ENCODE measurements at places on chromosomes 7 and 10.
A peak's percentile ranks its signal among the peaks of the same experiment; 100 is the strongest.

DNA sequence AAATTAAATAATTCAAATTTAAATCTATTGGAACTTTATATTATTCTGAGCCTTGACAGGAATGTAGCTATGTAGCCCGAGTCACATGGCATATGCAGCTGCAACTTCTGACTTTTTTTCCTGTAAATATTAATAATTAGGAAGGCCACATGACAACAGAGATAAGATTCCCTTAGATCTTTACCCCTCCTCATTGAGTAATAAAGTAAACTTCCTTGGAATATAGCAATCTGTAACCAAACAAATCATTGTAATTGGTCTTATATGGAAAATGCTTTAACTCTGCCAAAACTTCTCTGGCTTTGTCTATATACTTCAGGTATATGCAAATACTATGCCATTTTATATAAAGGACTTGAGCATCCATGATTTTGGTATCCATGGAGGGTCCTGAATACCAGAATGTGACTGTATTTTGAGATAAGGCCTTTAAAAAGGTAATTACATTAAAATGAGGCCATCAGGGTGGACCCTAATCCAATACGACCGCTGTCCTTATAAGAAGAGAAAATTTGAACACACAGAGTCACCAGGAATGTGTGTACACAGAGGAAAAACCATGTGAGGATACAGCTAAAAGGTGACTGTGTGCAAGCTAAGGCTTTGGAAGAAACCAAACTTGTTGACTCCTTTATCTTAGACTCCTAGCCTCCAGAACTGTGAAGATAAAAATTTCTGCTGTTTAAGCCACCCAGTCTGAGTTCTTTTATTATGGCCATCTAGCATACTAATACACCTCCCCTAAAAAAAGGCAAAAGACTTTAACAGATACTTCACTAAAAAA, 222.0 kb downstream of the CTNNA3 start:
- DNase-seq: no peak

DNA sequence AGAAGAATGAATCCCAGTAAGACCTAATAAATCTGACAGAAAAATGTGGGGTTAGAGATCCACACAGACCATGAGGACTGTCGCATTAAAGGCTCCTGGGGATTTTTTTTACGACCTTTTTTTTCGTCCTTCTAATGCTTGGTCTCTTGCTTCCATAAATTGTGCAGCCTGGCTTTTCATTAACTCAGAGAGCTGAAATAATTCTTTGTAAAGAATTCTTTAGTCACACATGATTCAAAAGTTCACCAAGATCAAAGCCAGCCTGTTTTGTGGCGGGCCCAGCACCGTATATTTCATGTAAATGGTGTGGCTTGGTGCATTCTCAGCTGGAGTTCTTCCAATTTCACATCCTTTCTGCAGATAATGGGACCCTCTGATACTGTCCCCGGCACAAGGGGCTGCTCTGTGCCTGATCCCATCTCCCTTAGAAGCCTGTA, 206.6 kb upstream of the BMPER start:
- DNase-seq: no peak

DNA sequence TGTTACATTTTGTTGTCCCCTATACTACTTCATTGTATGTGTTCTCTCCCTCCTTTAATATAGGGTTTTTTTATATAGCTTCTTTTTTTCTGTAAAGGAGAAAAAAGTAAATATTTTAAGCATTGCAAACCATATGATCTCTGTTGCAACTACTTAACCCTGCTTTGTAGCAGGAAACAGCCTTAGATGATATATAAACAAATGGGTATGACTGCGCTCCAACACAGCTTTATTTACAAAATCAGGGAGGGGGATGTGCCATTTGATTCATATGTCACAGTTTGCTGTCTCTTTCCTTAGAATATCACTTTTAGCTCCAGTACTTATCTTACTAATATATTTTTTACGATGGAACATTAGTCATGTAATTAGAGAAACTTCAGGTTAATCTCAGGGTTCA, 155.2 kb upstream of the GNAI1 start:
- DNase-seq: no peak

DNA sequence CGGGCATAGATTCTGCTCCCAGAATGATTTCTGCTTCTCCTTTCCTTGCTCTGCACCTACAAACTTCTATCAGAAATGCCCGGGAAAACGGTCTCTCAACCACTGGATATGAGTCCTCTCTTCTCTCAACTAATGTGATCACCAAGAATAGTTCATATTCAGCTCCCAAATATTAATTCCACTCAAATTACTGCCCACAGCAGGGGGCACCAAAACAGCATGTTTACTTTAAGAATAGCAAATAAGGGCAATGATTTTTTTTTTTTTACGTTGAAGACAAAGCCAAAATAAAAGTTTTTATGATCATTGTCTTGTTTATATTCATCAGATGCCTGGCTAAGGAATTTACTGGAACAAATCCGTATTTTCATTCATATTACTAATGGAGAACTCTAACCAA, 94.9 kb upstream of the PRSS1 start:
- no peak for DNase-seq

- peak; percentile 13 for DNase-seq
Observed at GRCh38 chr7:151877911-151878835, 1.3 kb upstream of the PRKAG2 start.

DNA sequence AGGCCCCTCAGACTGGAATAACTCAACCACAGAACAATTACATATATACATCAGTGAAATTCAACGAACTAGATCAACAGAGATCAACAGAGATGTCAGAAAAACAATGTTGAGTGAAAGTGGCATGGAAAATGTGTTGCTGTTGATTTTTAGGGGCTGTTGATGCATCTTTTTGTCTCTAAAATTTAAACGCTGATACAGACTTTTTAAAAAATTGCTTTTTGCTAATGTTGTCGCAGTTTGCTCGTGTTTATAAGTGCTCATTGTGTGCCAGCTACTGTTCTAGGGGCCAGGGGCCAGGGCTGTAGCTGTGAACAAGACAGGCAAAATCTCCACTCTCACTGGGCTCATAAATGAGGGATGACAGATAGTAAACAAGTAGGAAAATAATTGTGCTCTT, 18.3 kb downstream of the TMEM248 start:
- DNase-seq: no peak

DNA sequence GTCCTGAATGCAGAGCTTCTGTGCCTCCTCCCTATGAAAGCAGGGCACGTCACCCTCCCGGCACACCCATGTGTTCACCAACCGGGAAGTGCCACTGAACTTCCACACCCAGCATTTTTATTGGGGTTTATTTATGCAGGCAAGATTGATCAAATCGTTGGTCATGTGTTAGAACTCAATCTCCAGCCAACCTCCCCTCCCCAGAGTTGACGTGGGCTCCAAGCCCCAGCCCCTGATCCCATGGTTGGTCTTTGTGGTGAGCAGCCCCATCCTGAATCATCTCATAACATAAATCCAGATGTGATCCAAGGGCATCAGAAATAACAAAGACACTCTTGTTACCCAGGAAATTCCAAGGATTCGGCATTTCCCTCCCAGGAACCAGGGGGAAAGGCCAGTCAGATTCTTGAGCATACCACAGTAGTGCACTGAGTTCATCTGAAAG, 151.2 kb downstream of the TPST1 start:
- no peak for DNase-seq

GRCh38 chr10:64394744-64395143, 873.5 kb downstream of the REEP3 start:
- no peak for DNase-seq

- no peak for DNase-seq
Observed at GRCh38 chr10:75334720-75335119, 66.8 kb downstream of the ZNF503 start.

DNA sequence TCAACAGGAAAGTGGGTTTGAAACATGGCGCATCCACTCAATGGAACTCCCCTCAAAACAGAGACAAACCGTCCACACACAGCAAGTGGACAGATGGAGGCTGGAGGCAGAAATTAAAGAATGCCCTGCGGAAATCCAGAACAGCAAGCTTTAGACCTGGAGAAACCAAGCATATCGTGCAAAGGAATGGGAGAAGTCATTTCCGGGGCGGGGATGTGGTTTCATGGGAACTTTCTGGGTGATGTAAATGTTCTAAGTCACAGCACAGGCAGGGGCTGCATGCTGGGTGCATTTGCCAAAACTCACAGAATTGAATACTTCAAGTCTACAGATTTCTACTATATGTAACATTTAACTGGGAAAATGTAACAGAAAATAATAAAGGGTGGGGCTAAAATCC, 213.0 kb downstream of the PTPRN2 start:
- no peak for DNase-seq

- DNase-seq: no peak
Observed at GRCh38 chr7:44167920-44168319, 21.3 kb downstream of the GCK start.

DNA sequence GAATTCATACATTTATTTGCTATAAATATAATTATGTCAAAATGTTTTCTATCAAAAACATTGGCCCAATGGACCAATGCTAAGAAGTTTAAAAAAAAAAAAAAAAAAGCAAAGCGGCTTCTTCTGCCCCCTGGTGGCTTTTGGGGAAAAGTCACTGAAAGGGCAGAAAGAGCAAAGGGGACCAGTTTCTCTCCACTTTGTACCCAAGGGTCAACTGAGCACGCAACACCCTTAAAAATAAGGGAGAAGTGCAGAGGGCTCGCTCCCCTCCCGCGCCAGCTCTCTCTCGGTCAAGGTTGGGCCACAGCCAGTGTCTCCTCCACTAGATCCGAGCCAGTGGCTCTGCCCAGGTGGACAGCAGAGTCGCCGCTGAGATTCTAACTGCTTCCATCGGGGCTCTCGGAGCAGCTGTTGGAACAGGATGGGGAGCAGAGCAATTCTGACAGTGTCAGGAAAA, 136.4 kb upstream of the FGFR2 start:
- DNase-seq: no peak

GRCh38 chr10:132310701-132311337, 3.1 kb upstream of the STK32C start:
- no peak for DNase-seq

GRCh38 chr7:112635742-112636141, 154.5 kb downstream of the TMEM168 start:
- DNase-seq: no peak

- DNase-seq: no peak
Observed at GRCh38 chr10:100158044-100158805, 27.6 kb downstream of the ERLIN1 start.

DNA sequence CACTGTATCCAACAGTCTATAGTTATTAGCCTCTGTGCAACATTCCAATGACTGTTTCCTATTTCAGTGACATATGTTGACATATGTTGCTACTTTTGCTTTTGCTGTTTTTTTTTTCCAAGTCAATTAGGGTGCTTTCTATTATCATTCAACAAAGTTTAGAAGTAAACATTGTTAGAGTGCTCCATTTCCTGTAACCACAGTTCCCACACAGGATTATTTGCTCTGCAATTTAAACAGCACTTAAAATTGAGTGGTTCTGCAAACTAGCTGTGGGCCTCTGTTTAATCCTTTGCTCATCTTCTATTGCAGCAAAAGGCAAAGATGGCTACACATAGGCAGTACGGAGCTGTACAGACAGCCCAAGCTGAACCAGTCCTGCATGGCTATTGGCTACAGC, 46.5 kb upstream of the PTN start:
- DNase-seq: no peak

- no peak for DNase-seq
Observed at GRCh38 chr10:1142596-1142995, 86.4 kb downstream of the WDR37 start.

DNA sequence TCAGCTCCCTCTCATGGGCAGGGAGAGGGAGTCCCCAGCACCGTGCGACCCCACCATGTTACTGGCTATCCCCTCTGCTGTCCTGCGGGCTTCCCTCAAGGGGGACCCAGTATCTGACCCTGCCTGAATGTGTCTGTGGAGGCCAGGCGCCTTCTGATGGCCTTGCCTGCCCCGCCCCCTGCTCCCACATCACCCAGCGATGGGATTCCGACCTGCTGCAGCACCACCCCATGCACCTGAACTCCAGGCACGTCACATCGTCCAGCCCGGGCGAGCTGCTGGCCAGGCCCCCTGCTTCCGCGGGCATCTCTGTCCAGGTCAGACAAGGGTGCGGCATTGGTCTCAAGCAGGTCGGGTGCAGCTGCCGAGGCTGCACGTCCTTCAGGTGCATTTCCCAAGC, 19.0 kb downstream of the LRRC27 start:
- no peak for DNase-seq

DNA sequence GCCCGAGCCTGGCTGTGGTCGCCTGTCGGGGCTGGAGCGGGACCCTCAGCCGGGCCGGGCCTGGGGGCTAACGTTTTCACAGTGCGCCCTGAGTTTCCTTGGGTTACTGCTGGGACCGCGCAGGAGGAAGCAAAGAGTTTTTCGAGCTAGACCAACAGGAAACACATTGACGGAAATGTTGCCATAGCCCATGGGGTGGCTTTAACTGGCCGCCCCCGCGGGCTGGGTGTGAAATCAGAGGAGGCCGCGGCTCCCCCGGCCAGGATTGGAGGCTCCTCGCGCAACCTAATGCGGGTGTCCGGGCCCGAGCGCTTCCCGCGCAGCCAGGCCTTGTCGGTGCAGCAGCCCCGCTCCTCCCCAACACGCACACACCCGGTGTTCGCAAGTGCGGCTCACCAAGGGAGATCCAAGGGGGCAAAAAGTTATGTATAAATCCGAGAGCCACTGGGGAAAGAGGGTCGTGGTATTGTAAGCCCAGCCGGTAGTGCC, 1.9 kb downstream of the HHEX start:
- DNase-seq: no peak

GRCh38 chr10:62639144-62639543, 165.4 kb upstream of the ADO start:
- DNase-seq: no peak

GRCh38 chr10:17673471-17674061, 29.6 kb downstream of the STAM start:
- DNase-seq: no peak

DNA sequence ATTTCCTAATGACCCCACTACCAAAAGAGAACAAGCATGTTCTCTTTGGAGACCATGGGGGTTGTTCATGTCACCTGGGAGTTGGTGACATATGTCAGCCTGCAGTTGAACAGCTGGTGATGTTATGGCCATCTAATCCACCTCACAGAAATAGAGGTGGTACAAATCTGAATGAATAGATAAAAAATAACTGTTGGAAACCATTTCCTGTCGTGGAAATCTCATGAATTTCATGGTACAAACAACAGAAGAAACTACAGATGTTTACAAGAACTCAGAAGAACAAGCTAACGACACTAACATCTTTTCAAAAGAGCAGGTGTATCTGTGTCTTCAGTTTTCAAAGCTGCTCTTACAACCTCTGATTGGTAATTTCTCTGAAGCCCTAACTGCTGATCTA, 81.3 kb downstream of the RAPGEF5 start:
- no peak for DNase-seq

DNA sequence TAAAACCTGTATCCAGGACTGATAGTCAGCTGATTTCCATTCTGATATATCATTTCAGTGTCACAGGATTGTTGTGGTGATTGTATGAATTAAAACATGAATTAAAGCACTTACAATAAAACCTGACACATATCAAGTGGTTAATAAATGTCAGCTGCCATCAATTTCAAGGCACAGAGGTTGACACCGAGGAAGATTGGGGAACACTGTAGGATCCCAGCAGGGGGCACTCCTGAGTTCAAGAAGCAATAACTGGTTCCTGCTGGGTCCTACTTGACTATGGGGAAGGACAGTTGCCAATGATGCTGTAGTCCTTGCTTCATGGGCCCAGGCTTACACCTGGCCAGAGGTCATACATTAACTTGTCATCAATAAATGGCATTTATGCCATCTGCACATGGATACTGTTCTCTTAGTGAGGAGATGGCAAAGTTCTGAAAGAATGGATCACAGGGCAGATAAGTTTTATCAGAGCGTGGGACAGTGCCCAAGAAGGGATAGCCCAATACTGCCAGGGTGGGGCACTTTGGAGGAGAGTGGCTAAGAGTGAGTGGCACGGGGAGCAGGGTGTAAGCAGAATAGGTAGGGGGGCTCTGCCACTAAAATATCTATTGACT, 24.1 kb downstream of the FZD1 start:
- DNase-seq: no peak
